ENCODE measurements at places on chromosomes 2 and 18. TPM values are rescaled to one million over a fixed set of nuclear protein-coding genes. Genes with fewer than 3 reads are reported as not detected.

TRIM43 gene
- not detected for total RNA-seq

LAMA3 gene
- total RNA-seq: 0.19 TPM

NT5DC4 gene
- total RNA-seq: not detected

STK11IP gene
- total RNA-seq: 37.5 TPM

- DNase-seq: no peak
These were observed 3.2 kb downstream of the COA5 start for GRCh38 chr2:98605076-98605475.

GRCh38 chr2:202375609-202376408 is at the start of gene BMPR2:
BMPR2 (plus strand) TSS chr2:202376327; CDS start chr2:202377475, 1,148 bp downstream.
- DNase-seq: peak; percentile 93

DNA sequence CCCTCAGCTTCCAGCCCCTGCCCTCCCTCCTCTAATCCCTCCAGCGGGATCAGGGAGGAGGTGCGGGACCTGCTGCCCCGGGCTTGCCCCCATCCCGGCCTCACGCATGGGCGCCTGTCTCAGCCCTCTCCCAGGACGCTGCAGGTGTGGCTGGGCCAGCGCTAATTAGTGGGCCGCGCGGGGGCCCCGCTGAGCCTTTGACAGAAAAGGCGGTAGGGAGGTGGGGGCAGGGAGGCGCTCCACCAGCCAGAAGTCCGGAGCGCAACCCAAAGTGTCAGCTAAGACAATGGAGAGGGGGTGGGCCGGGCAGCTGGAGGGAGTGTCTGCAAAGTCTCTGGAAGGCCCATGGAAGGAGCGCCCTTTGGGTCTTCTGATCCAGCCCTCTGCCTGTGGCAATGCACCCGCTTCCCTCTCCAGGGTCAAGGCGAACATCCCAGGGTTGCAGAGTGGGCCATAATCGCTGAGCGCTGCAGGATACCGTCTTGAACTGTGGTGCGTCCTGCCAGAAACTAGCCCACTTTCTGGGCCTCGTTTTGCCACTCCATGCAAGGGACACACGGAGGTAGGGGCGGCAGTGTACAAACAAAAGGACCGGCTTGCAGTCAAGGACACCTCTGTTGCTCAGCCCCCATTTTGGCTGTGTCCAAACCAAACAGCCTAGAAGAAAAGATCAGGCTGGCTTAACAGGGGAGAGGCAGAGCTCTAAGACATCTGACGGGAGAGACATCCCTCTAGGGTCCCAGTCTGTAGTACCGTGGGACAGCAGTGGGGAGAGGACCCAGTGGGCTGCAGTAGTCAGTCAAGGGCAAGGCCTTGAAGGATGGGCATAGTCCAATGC is 3.5 kb downstream of the ATP6V1B1 start:
- DNase-seq: peak; percentile 22

DNA sequence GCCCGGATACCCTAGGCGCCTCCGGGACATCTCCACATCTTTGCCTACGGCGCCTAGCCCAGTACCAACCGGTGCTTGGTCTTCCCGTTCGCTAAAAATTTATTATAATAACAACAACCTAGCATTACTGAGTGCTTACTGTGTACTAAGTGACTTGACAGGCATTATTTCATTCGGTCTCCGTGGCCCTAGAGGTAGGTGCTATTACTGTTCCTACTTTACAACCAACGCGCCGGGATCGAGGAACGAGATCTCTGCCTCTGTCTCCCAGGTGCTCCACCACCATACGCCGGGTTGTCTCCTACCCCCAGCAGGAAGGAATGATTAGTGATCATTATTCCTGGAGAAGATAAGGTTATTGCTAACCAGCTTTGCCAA is 657 bp upstream of the BIN1 start:
- no peak for DNase-seq

GRCh38 chr2:235607546-235608199 is 113.8 kb downstream of the AGAP1 start:
- no peak for DNase-seq
